ENCODE measurements at places on chromosomes 3 and 15.

DNA sequence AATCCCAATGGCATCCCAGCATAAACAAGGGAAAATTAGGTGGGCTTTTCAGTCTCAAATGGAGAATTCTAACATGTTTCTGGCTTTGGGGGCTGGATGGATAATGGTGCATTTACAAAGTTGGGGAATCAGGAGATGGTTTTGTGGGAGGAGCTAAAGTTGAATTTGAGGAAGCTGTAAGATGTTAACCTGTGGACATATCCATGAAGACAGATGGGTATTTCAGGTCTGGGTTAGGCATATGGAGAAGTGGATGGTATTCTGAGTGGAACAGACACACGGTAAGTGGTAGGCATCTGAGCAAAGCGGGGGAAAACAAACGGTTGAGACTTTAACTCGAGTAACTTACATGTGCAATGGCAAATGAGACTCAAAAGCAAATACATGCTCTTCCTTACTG, 1.7 kb upstream of the LMLN start:
- no peak for DNase-seq

DNA sequence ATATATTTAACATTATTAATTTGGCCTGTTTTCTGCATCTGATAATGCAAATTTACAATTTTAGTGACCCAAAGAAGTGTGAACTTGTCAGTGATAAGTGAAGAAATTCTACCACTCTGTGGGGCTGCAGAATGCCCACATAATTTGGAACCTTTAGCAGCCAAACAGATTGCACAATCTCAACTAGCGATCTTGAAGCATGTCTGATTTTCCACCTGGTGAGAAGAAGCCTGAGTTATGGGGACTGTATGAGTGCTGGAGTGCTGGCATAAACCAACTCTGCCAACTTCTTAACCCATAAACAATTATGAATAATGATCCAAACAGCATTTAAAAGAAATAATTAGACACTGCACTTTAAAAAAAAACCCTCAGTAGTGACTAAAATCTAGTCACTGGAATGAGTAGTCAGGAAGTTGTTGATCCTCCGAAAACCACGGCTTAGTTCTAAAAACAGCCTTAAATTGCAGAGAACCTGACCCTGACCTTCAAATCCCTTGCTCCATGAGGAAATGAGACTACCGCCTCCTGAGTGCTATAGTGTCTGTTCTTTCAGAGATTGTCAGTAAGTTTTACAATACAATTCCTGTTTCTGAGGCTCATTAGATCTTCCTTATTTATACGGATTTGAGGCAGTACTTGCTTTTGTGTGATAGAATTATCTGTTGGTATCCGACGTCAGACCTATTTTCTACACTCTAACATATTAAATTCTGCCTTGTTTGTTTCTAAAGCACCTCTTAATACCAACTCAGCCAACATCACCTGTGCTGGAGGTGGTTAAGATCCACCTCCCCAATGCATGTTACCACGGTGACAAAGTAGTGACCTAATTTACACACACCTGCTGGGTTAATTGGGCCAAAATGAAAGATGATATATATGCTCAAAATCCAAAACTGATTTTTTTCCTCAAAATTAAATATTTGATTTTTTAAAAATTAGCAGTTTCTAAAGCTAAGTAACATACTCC, 267.7 kb downstream of the ZBTB20 start:
- no peak for DNase-seq

GRCh38 chr15:80750575-80750974, 28.6 kb upstream of the CEMIP start:
- no peak for DNase-seq

DNA sequence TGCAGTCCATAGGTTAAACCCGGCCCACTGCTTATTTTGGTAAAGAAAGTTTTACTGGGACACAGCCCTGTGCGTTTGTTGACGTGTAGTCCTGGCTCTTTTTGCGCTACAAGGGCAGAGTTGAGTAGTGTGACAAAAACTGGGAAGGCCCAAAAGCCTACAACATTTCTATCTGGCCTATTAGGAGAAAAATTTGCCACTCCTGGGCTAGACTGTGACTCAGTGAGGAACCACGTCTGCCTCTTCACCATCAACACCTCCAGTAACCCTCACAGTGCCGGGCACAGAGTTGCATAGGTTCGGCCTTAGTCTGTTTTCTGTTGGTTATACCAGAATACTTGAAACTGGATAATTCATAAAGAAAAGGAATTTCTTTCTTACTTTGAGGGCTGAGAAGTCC, 110.3 kb downstream of the TOP2B start:
- DNase-seq, result no peak

GRCh38 chr3:35932995-35933394, 293.7 kb downstream of the ARPP21 start:
- no peak for DNase-seq

Measured in GM12891 (cell line).